Uterus (tissue), 4 donors: ENCODE measurements at places on chromosomes 6 and 20. TPM values are rescaled to one million over a fixed set of nuclear protein-coding genes. Genes with fewer than 3 reads are reported as not detected.

The LAMA2 gene
- total RNA-seq: 95.2 TPM

The ADGB gene
- total RNA-seq: not detected

The NHSL1 gene
- 8.9 TPM for total RNA-seq

The CD109 gene
- 43.0 TPM for total RNA-seq

The LPIN3 gene
- total RNA-seq: 30.5 TPM
